ENCODE measurements at places on chromosomes 4 and X.

DNA sequence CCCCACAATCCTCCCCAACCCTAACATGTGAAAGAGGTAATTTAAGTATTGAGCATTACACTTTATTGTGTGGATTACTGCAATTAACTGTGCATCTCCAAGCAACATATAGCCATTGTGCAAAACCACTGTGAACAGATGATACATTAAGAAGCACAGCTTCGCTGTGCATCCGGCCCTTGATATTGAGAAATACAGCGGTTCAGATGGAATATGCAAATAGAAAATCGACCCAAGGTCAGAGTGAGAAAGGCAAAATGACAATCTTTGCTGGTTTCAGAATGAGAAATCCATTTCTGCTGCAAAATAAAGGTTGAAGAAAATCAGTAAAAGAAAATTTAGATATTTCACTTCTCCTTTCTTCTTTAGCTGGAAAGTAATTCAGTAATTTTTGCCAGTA, 805.9 kb upstream of the GRID2 start:
- no peak for DNase-seq

DNA sequence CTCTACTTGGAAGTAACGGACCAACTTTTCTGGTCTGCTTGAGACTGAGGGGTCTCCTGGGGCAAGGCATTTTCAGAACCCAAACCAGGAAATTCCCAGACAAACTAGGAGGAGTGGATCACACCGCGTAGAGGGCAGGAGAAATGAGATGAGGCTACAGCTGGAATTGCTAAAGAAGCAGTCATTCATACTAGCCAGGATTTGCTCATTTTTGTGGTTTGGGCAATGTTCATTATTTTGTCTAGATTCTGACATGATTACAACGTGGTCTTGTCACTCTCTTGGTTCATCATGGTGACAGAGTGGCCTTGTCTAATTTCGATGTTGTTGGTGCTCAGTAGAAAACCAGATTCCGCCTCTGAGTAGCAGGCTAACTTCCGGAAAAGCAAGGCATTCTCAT, 63.2 kb downstream of the BANK1 start:
- no peak for DNase-seq

DNA sequence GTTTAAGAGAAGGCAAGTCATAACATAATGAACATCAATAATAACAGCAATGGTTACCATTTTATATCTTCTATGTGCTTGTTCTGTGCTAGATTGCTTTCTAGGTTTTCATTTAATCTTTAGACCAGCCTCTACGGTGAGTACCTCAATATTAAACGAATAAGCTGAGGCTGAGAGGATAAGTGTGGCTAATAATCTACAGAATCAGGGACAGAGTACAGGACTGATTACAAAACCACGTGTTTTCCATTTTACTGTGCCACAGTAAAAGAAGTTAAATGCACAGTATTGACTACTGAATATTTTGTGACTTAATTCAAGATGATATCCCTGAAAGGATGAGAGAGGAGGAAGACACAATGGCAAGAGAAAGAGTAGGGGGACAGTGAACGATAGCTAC, 56.3 kb downstream of the HUWE1 start:
- DNase-seq, result no peak

DNA sequence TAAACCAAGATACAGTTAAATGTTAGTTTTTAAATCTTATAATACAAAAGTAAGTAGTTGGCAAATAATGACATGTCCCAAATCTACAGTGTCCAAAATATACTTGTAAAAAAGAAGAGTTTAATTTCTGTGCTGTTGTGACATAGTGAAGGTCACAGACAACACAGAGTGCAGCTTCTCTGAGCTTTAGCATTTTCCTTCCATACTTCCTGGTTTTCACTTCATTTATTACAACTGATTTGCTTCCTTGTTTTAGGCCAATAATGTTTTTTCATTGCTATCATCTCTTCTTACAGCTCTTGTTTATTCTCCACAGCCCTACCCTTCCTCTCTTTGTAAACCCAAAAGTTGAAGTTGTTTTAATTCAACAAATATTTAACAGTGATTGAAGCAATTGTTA, 132.4 kb upstream of the TET2 start:
- DNase-seq, result no peak

GRCh38 chr4:42654631-42655268, 2.2 kb downstream of the ATP8A1 start:
- DNase-seq, result no peak

DNA sequence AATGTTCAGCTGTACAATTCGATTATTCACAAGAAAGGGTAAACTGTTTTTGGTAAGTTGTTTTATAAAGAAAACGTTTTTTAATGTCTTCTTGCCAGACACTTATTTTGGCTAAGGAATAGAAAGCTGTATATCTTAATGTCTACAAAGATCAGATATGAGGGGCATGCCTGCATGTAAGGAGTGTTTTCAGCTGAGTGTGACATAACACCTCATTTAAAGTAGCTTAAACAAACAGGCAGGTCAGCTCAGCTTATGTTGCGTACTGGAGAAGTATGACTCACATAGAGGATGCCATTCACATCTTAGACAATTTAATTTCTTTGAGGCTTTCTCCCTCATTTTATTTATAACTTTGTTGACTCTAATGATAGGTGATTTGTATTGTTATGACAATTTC, 30.4 kb downstream of the LAMTOR3 start:
- DNase-seq, result no peak

DNA sequence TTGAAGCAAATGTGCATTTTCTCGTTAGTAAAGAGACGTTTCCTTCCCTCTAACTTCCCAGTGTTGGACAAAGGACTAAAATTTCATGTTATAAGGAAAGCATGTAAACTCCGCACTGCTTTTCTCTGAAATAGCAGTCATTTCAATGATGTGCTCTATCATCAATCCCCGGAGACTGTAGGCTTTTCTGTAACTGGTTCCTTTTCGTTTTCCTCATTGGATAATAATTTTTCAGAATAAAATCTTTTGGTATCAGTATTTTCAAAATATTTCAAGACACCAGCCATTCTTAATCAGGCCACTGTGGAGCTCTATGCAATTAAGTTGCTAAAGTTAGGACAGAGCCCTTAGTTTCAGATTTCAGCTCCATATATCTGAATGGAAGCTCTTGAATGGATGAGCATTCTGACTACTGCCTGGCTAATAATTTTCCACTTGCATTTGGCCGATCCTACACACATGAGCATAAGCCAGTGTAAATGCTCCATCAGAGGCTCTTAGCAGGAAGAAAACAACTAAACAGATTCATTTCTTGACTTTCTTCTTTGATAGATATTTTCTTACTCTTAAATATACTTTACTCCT, 157.7 kb downstream of the CHIC2 start:
- no peak for DNase-seq

DNA sequence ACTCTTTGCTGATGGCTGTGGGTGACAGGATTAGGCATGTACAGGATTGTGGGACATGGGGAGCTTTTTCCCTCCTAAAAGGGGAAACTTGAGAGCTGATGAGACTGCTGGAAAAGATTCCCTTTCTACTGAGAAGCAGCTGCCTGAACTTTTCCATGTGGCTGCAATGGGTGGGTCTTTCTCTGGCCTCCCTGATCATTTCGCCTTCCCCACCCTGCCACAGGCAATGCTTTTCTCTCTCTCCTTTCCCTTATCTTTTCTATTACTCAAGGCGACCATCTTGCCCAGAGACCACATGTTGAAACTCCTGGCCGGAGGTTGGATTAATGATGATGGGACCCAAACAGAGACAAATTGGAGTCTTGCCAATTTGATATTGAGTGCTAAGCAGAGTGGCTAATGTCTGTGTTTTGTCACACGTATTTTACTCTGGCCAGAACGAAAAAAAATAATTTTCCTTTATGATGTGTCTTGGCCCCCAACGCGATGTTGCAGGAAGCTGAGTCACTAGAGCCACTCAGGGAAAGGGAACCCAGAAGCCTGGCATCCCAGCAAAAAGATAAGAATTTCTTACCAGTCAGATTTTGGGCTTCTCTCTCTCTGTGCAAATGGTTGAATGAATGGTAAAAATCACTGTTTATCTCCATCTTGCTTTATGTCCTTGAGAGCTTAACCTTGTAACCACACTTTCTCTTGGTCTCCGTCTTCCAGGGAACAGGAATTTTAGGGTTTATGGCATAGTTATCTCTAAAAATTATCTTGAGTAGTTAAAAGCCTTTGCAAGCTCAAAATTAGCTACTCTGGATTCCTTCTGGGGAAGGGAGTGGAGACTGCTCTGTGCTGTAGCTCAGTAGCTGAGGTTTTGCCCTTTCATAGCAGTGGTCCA, 19.4 kb upstream of the ATP8A1 start:
- DNase-seq, result no peak

DNA sequence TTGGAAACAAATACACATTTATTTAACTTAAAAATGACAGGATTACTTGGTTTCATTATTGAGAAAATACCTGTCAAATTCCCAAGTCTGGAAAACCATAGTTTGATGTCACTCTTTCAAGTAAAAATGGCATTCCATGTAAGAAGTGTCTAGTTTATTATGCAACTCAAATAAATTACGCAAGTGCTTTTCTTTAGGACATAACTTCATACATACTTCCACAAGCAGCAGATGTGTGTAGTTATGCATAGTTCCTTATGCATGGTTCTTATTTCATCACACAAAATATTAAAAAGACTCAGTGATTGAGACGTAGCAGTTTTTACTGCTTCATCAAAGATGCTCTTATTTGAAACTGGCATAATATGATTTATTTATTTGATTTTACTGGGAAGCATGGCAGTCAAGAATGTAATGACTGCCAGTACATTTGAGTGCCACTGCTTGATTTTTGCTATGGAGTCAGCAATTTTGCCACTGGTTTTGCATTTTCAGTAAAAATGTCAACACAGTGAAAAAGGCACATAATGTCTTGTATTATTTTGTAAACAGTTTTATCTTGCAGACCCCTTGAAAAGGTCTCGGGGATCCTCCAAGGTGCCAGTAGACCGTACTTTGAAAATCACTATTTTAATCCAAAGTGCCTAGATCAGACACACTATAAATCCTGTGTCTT, 62.1 kb downstream of the CLCN3 start:
- DNase-seq, result no peak

- no peak for DNase-seq
Observed at GRCh38 chr4:155964016-155964891, 10.6 kb upstream of the CTSO start.

DNA sequence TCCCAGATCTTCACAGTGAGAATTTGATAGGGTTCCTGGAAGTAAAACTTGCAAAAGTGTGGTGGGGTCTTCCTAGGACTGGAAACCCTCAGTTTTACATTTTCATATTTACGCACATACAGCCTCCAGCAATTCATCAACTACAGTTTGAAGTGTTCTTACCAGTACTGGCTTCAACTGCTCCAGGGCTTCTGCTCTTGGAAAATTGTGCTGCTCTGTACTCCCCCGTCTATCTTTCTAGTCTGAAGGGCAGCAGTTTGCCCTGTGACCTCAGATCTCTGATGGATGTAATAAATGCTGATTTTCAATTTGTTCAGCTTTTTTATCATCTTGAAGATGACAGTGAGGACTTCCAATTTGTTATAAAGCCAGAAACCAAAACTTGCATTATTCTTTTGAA, 458.9 kb upstream of the FSTL5 start:
- no peak for DNase-seq

GRCh38 chrX:93585661-93586060, 87.7 kb downstream of the NAP1L3 start:
- no peak for DNase-seq

- DNase-seq, result peak; percentile 82
Observed at GRCh38 chr4:83212041-83212851, 72.4 kb downstream of the COQ2 start.

DNA sequence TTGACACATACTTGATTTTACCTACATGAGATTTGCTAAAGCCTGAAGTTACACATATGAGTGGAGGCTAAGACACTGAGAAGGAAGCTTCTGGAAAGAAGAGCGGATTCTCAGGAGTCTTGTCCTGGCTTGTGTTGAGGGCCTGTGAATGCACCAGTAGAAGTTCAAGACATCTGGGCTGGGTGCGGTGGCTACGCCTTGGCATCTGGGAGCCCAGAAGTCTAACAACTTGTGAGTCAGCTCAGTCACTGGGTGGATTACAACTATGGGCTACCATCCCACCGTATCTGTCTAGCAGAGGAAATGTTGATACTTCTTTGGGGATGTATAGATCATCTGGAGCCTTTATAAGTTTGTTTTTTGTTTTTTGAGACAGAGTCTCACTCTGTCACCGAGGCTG, 375.6 kb upstream of the SMIM31 start:
- DNase-seq, result no peak

DNA sequence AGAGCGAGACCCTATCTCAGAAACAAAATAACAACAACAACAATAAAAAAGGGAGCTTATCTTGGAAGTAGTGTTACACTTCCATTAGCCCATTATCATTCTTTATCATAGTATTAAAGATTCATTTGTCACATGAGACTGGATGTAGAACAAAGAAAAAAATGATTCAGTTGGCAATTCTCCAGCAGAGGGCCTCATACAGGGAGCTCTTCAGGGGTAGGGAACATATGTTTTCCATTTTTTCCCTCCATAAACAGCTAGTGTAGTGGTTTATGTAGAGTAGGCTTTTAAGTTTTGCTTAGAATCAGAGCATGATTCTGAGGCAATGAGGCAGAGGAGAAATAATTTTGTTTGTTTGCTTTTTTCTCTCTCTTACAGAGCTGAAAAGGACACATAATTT, 5.8 kb downstream of the CPE start:
- no peak for DNase-seq

DNA sequence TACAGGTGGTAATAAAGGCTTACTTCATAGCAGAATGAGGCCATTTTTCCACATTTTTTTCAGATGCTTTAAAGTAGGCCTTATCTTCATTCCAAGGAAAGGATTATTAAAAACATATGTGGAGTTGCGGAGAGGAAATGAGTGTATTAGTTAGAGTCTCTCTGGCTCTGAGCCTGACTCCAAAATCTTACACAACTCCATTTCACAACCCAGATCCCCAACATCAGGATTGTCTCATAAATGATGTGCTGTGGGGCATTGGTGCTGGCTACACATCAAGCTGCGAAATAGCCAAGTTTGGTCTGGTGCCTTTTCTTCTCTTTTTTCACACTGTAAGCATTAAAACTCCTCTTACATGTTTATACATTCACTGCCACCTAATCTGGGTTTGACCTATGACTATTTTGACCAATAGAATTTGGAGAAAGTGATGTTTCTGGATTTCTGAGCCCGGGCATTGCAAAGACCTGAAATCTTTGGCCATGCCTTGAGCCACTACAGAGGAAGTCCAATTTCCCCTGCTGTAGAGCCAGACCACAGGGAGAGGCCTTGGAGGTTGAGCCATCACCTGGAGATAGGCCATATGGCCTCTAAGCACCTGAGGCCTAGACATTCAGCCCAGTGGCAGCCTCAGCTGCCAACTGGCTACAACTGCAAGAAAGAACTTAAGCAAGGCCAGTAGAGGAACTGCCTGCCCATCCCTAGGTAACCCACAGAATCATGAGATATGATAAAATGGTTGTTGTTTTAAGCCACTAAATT, 16.7 kb upstream of the SOD3 start:
- DNase-seq, result no peak

DNA sequence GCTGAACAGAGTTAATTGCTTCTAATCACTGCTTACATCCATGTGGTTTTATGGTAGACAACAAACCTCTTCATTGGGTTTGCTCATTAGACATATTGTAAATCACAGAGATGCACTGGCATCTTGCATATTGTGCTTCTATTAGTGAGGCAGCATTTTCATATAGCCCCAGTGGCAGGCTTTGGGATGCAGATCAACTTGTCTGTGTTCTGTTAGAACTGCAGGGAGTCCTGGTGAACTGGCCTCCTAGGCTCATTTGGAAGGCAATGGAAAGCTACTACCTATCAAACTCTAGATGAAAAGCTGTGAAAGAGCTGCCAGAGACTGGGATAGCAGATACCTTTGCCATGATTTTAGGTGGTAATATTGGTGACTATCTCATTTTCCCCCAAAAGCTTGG, 108.8 kb downstream of the NAA11 start:
- no peak for DNase-seq

GRCh38 chr4:152953514-152953913, 17.4 kb downstream of the FHDC1 start:
- no peak for DNase-seq

Measured in naive B cell (primary cell).